ENCODE measurements at places on chromosomes 13 and 19.

DNA sequence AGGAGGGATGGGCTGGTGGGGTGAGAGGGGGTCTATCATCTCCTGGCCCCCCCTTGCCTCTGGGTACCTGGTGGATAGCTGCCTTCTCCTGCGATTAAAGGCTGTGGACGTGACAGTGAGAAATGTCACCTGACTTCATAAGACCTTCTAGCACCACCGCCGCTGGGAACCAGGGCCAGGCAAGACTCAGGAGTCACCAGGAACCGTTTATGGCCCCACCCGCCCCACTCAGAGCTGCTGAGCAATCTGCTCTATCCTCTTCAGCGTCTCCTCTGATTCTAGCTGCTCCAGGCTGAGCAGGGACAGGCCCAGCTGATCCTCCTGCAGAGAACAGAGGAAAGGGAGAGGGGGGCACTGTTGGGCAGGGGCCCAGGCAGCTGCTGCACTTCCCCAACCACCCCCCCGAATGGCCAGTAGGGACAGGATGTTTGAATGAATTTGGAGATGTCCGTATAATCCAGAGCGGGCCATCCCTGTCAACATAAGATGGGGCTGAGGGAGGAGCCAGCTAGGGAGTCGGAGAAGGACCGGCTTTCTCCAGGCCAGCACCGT lies 10.9 kb downstream of the KLC3 start:
- no peak for DNase-seq
- peaks cover 4% of the 10 kb centered on the region for H3K36me3 ChIP-seq
- no peak overlapping the region for H3K27ac ChIP-seq
- H3K27me3 ChIP-seq = peaks cover 1% of the 10 kb centered on the region

DNA sequence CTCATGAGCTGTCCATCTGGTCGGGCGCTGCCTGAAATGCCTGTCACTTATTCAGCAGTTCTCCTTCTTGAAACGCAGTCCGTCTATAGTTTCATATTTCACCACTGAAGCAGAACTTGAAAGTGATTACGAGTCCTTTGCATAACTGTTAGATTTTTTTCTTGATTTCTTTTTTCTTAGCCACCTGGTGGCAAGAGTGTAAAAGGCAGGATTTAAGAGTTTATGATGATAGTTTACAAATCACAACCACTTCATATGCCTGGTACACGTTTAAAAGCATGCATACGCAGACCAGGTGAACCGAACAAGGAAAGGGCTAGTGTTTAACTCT lies 45.8 kb downstream of the GGACT start:
- no peak overlapping the region for H3K4me3 ChIP-seq
- H3K4me1 ChIP-seq = peaks cover 3% of the 10 kb centered on the region
- H3K27me3 ChIP-seq = no peaks in the 10 kb centered on the region
- no peak for DNase-seq
- H3K27ac ChIP-seq = no peak overlapping the region

DNA sequence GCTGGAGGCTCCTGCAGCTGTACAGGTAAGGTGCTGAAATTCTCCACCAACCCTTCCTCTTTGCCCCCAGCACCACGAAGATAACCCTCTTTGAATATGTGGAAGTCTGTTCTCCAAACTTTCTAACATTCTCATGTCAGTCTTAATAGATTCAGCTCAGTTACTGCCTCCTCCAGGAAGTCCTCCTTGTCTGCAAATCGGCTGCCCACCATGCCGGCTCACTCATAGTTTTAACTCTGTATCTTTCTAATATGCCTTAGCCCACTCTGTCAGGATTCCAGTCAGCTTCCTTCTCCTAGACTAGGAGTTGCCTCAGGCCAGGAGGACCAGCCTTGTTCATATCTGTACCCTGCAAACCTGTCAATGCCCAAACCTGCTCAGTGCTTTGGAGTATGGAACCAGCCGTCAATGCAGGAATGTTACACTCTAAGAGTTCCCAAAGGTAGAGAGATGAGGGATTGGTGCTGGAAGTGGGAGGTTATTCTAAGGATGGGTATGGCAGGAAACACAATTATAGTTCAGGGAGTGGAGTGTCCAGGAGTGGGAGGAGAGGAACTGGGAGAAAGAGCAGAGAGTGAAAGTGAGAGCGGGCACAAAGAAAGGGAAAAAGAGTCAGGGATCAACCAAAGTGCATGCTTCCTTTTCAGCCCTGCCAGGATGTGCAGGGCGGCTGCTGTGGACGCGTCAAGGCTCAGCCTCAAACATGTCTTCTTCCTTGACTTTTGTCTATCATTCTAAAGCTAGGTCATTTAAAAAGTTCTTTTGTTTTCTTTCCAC lies 38.0 kb upstream of the ALOX5AP start:
- H3K27ac ChIP-seq = no peak overlapping the region
- H3K4me1 ChIP-seq = peaks cover 4% of the 10 kb centered on the region
- H3K36me3 ChIP-seq = no peaks in the 10 kb centered on the region
- H3K27me3 ChIP-seq = no peaks in the 10 kb centered on the region
- no peak for DNase-seq
- H3K4me3 ChIP-seq = no peak overlapping the region

DNA sequence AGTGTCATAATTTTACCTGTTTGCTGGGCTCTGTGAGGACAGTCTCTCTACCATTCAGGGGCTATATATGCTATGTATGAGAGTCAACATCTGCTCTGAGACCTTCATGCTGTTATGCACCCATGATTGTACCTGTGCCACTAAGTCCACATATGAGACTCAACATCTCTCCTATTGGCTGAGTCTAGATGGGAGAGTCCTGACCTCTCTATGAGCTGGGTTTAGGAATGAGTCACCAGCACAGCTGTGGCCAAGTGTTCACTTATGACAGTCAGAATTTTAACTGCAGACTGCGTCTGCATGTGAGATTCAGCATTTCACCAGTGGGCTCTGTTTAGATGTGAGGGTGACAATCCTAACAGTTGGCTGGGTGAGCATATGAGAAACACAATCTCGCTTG lies 49.5 kb downstream of the ZNF729 start:
- no peaks in the 10 kb centered on the region for H3K27me3 ChIP-seq
- H3K4me3 ChIP-seq = no peak overlapping the region
- H3K36me3 ChIP-seq = no peaks in the 10 kb centered on the region
- no peak overlapping the region for H3K27ac ChIP-seq
- no peak for DNase-seq

DNA sequence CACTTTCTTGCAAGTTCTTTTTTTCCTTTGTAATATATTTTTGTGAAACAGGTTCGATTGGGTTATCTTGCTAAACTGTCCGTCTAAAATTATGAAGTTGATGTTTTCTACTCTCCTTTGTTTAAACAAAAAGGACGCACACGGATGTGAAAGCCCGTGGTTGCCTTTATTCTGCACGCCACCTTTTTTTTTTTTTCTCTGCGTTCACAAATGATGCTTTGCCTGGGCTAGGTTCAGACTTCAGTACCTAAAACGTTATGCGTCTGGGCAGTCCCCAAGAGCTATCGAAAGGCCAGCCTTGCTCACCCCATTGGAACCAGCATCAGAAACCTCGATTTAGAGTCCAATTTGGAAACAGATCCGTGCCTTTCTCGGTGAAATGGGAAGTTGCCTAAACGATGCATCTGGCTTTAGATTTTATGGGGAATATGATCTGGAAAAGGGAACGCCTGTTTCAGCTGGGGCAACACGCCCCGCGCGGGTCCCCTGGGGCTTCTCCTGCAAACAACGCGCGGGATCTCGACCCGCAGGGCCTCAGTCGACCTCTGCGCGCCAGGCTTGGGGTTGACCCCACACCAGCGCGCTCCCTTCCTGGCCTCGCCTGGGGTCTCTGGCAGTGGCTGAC lies 113.9 kb downstream of the KCNRG start:
- DNase-seq = no peak
- no peaks in the 10 kb centered on the region for H3K36me3 ChIP-seq
- H3K4me1 ChIP-seq = peaks cover 59% of the 10 kb centered on the region
- peaks cover 53% of the 10 kb centered on the region for H3K27me3 ChIP-seq

GRCh38 chr13:40186041-40186440 lies 480.4 kb downstream of the FOXO1 start:
- H3K4me3 ChIP-seq = no peak overlapping the region
- no peaks in the 10 kb centered on the region for H3K36me3 ChIP-seq
- H3K27me3 ChIP-seq = no peaks in the 10 kb centered on the region
- DNase-seq = no peak
- peaks cover 52% of the 10 kb centered on the region for H3K4me1 ChIP-seq
- no peak overlapping the region for H3K27ac ChIP-seq

DNA sequence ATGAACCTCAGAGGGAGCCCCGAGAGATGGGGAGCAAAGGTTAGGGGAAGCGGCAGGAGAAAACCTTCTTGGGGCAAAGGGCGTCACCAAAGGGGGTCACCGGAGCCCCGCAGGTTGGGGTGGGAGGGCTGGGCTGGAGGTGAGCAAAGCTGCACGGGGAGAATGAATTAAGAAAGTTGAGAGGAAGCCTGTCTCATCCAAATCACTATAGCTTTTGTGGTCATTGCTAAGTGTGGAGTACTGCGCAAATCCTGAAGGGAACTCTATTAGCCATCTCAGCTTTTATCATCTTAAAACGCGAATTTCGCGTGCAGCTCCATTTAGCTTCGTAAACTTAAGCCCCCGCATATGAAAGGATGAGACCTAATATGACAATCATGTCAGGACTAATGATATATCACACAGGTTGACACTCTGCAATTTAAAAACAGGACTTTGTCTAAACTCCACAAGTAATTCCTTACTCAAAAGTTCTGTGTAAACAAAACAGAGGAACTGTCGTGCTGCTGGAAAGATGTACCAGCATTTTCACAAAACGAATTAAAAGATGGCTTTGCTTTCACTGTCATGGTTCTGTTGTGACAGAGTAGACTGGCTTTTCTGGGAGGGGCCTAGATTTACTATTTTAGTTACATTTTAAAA lies 631 bp downstream of the LACC1 start:
- peak overlapping the region; percentile 78 for H3K4me3 ChIP-seq
- no peak for DNase-seq
- no peaks in the 10 kb centered on the region for H3K27me3 ChIP-seq

GRCh38 chr19:1858412-1859081 lies 4.8 kb downstream of the KLF16 start:
- no peaks in the 10 kb centered on the region for H3K27me3 ChIP-seq
- H3K36me3 ChIP-seq = no peaks in the 10 kb centered on the region
- no peak overlapping the region for H3K4me3 ChIP-seq
- H3K4me1 ChIP-seq = peaks cover 72% of the 10 kb centered on the region
- DNase-seq = no peak

DNA sequence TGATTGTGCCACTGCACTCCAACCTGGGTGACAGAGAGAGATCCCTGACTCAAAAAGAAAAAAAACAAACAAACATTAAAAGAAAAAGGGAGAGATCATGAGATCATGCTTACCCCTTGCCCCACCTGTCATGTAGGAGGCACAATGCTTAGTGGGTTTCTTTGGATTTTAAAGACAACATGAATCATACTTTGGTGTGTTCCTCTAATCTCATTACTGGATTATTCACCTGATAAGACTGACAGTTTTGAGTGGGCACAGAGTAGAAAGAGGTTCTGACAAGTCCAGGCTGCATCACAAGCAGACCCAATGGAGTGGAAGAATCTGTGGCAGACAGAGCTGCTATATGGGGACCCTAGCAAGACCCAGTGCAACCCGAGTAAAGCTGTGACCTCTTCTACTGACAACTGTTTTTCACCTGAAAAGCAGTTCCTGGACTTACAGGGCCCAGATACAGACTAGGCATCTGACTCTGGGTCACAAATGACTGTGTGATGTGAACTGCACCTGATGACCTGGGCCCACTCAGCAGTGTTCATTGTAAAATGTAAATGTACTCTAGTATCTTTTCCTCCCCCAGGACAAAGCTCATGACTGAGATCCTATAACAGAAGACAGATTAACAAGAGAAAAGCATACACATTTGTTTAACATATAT lies 28.9 kb upstream of the USP12 start:
- H3K27ac ChIP-seq = no peak overlapping the region
- no peaks in the 10 kb centered on the region for H3K4me1 ChIP-seq
- no peaks in the 10 kb centered on the region for H3K36me3 ChIP-seq
- no peak for DNase-seq
- no peaks in the 10 kb centered on the region for H3K27me3 ChIP-seq
- H3K4me3 ChIP-seq = no peak overlapping the region

GRCh38 chr13:73572824-73573223 lies 514.0 kb downstream of the KLF5 start:
- no peak overlapping the region for H3K27ac ChIP-seq
- H3K36me3 ChIP-seq = no peaks in the 10 kb centered on the region
- H3K4me3 ChIP-seq = no peak overlapping the region
- H3K27me3 ChIP-seq = no peaks in the 10 kb centered on the region
- DNase-seq = no peak

DNA sequence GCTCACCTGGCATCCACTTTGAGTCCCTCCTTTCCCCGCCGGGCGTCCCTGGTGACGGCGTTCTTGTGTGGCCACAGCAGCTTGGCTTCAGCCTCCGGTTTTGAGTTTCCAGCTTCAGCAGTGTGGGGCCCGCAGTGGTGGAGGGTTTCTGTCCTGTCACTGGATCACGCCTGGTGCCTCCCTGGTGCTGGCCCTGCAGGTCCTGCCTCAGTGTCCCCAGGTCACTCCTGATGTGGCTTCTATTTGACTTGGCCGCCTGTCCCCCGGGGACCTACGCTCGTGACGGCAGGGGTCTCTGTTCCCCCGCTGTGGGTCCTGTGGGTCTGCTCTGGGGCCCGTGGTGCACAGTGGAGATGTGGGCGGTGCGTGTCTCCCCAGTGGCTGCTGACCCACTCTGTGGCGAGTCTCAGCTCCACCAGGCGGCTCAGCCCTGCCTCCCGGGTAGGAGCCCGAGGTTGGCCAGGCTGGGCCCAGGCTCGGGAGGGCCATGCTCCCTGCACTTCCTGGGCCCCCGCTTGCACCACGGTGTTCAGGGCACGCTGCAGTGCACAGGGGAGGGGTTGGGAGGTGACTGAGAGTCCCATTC lies 1.9 kb downstream of the ATP4B start:
- no peaks in the 10 kb centered on the region for H3K27me3 ChIP-seq
- H3K27ac ChIP-seq = no peak overlapping the region
- H3K4me1 ChIP-seq = no peaks in the 10 kb centered on the region

DNA sequence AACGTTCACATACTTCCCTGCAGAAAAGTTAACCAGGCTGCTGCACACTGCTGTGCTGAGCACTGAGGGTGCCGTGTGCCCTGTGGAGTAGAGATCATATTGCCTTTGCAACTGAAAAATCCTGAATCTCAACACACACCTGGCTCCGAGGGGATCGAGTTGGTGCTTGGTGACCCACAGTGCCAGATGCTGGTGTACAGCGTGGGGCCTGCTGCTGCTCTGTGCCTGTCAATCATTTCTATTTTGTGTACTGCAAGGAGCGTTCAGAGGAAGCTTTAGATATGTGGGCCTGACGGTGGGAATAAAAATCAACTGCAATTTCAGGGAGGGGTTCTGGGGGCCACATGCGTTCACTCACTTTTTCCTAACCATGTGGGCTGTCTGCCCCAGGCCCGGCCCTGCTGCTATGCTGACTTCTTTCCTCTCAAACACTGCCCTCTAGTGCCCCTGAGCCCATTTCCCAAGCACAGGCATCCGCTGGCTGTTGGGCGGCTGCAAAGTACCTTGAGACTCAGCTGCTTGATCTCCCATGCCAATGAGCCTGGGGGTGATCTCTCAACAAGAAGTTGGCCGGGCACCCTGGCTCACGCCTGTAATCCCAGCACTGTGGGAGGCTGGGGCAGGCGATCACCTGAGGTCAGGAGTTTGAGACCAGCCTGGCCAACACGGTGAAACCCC lies 9.7 kb upstream of the LENG8 start:
- H3K4me1 ChIP-seq = peaks cover 4% of the 10 kb centered on the region
- no peaks in the 10 kb centered on the region for H3K27me3 ChIP-seq
- no peak for DNase-seq
- H3K4me3 ChIP-seq = no peak overlapping the region

Measured in effector memory CD4-positive, alpha-beta T cell (primary cell).